MCF 10A (cell line): ENCODE measurements at places on chromosomes 7 and 10. TPM values are rescaled to one million over a fixed set of nuclear protein-coding genes. Genes with fewer than 3 reads are reported as not detected.

MEPCE gene
- 42.8 and 59.9 TPM in 2 replicates for total RNA-seq

ING3 gene
- 11.7 and 18.9 TPM in 2 replicates for total RNA-seq

HTR5A gene
- not detected in 2 replicates for total RNA-seq

AKR1B1 gene
- 115 and 128 TPM in 2 replicates for total RNA-seq

LRRD1 gene
- not detected in 2 replicates for total RNA-seq

LIPJ gene
- total RNA-seq, result not detected in 2 replicates

CHN2 gene
- total RNA-seq, result 5.1 and 8.0 TPM in 2 replicates

ARID5B gene
- 10.9 and 12.2 TPM in 2 replicates for total RNA-seq

PLAC9 gene
- total RNA-seq, result 0.93 and 1.0 TPM in 2 replicates

STYXL1 gene
- total RNA-seq, result 49.3 and 79.7 TPM in 2 replicates

PITX3 gene
- total RNA-seq, result not detected in 2 replicates

NME8 gene
- 1.1 and 1.5 TPM in 2 replicates for total RNA-seq

PVRIG gene
- 0.74 TPM in 1 of 2 replicates, not detected in the other for total RNA-seq

AQP1 gene
- total RNA-seq, result 0.71 TPM in 1 of 2 replicates, not detected in the other

TWIST1 gene
- total RNA-seq, result 16.1 and 18.9 TPM in 2 replicates
